ENCODE measurements at places on chromosomes 2 and 18.

DNA sequence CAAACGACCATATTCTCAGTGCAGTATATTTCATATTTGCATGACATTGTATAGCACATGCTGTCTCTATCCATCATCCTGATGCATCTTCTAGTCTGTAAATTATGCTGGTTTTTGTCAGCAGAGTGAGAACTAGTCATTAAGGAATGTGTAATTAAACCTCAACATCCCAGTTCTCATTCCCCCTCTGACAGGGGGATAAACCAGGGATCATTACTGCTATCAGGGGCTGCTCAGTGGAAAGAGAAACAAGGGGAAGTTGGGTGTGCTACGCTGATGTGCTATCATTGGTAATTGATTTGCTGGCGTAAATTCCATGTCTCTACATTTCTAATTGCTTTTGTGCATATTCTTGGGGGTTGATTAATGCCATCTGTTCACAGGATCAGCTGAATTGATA, 7.7 kb downstream of the CNTNAP5 start:
- ATAC-seq, result no peak

GRCh38 chr2:216308576-216308975, 63.7 kb downstream of the MARCHF4 start:
- ATAC-seq, result no peak

DNA sequence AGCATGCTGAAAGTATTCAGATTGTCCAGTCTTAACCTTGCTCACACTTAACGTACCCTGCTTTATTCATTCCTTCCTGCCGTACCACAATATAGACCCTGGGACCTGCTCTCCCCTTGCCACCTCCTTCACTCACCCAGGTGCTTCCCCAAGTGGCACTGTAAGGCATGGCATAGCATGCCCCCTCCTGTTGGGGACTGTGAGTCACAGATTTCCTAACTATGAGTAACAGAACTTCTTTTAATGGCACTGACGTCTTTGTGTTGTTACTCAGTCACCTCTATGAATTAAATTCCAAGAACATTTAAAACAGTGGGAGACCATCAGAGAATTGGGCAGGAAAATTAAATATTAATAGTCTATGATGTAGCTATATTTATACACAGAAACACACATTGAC, 117.2 kb downstream of the CTNNA2 start:
- no peak for ATAC-seq

DNA sequence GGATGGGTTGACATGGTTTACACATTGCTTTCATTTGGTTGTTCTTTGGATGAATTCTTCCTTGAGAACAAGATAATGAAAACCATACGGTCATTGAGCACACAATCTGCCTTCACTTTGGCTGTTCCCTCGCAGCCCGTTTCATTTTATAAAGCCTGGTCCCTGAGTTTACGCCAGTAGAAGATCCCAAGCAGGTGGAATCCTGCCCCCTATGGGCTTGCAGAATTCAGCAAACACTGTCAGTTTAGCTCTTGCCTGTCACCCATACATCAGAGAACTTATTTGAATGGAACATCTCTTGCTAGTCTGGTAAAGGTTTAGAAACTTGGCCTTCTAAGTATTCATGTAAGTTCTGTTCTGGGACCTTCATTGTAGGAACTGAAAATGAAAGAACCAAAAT, 666.4 kb upstream of the ZEB2 start:
- no peak for ATAC-seq

- no peak for ATAC-seq
These were observed 31.8 kb upstream of the PPP4R3B start for GRCh38 chr2:55649211-55649610.

GRCh38 chr2:115543461-115543860, 1101.0 kb downstream of the DPP10 start:
- ATAC-seq, result no peak

- ATAC-seq, result no peak
These were observed 9.0 kb downstream of the ASB1 start for GRCh38 chr2:238435752-238436096.

GRCh38 chr2:54770676-54771075, 47.2 kb downstream of the EML6 start:
- no peak for ATAC-seq

All from esophagus mucosa (tissue), 1 donor.